ENCODE measurements at places on chromosomes 7 and 10.

DNA sequence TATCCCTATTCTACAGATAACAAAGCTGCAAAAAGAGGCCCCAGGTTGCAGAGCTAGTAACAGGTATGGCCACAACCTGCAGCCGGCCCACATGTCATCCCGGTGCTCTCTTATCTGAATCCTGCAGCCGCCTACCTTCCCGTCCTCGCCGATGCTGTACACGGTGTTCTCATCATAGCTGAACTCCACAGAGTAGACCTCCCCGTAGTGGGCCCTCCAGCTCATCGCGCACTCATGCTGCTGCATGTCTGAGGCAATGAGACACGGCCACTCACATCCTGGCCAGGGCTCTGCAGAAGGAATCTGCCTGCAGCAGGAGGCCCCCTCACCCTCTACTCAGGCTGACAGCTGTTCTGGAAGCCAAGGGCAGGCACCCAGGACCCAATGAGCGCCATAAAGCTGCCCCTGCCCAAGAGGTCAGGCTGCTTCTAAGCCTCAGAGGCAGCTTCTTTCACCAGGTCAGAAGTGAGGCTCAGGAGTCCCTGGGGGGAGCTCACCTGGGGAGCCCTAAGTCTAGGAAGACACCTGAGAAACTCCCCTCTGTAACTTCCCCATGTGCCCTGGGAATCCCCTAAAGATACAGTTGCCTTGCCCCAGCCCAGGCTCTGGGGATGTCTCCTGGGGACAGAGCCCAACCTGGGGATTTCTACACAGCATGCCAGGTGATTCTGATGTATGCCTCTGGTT is 17.9 kb upstream of the CYREN start:
- DNase-seq = no peak

DNA sequence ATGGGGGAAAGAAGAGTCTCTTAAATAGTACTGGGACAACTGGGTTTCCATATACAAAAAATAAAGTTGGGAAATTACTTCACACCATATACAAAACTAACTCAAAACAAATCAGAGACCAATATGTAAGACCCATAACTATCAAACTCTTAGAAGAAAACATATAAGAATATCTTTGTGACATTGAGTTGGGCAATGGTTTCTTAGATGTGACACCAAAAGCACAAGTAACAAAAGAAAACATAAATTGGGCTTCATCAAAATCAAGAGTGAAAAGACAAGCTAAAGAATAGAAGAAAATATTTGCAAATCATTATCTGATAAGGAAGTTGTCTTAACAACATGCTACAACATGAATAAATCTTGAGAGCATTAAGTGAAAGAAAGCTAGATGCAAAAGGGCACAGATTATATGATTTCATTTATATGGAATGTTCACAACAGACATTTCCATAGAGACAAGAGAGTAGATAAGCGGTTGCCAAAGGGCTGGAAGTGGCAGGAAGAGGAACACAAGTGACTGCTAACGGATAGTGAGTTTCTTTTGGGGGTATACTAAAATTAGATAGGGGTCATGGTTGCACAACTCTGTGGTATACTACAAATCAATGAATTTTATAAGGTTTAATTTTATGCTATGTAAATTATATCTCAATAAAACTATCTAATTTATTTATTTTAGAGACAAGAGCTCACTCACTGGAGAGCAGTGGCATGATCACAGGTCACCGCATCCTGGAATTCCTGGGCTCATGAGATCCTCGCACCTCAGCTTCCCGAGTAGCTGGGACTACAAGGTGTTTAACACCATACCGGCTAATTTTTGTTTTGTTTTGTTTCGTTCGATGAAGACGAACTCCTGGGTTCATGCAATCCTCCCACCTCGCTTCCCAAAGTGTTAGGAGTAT is 35.4 kb downstream of the JMJD1C start:
- no peak for DNase-seq

- DNase-seq = no peak
Observed at GRCh38 chr10:115866691-115867090, 406.3 kb downstream of the GFRA1 start.

DNA sequence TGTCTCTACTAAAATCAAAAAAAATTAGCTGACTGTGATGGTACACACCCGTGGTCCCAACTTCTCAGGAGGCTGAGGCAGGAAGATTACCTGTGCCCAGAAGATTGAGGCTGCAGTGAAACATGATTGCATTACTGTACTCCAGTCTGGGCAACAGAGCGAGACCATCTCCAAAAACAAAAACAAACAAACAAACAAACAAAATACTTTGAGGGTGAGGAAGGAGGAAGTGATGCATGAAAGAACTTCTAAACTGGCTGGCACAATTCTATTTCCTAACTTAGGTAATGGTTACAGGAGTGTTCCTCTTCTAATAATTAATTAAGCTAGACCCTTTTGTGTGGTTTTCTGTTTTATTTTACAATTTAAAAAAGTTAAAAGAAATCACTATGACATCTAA is 15.5 kb downstream of the WAPL start:
- DNase-seq = no peak

DNA sequence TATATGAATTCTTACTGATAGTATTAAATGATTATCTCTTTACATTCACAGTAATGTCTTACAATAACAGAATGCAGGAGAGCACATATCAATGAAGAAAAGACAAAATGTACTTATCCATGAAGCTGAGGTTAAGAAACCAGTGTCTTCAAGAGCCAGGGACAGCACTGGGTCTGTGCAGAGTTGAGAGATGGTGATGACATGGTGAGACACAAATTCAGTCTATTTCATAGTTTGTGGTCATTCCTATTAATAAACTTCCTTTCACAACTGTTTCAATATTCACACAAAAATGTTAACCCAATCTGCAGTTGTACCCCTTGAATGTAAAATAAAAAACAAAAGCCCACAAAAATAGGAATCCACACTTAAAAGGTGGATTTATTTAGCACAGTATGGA is 5.3 kb upstream of the MAGI2 start:
- no peak for DNase-seq

DNA sequence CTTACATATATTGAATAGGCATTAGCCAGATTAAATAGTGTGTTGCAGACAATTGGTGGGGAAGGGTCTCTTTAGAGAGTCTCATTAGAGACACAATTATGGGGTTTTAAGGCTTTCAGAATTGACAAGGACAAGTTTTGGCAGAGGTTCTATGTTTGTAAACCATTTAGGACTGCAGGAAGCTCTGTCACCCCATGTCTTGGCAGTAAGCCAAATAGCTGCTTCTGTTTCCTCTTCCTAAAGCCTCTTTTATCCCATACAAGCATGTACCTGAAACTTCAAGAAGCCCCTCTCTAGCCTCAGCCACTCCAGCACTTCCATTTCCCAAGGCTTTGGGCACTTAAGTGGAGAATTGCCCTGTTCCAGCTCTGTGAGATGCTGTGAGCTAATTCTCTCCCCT is 21.8 kb upstream of the LRRC4 start:
- DNase-seq = peak; percentile 14

DNA sequence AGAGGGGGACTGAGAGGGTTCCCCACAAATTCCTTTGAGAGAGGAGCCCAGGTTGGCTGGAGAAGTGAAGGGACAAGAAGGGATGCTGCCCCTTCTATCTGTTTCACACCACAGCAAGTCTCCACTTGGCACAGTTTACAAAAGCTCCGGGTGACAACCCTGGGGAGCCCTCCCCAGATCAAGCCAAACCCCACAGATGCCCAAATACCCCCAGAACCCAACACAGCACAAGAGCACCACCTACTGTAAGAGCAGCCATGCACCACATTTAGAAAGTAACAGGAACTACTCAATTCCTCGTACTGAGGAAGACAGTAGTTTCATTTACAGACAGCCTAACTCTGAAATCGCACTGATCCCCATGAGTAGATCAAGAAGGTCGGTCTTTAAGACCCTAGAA is 67.8 kb upstream of the ATP6V0A4 start:
- no peak for DNase-seq

DNA sequence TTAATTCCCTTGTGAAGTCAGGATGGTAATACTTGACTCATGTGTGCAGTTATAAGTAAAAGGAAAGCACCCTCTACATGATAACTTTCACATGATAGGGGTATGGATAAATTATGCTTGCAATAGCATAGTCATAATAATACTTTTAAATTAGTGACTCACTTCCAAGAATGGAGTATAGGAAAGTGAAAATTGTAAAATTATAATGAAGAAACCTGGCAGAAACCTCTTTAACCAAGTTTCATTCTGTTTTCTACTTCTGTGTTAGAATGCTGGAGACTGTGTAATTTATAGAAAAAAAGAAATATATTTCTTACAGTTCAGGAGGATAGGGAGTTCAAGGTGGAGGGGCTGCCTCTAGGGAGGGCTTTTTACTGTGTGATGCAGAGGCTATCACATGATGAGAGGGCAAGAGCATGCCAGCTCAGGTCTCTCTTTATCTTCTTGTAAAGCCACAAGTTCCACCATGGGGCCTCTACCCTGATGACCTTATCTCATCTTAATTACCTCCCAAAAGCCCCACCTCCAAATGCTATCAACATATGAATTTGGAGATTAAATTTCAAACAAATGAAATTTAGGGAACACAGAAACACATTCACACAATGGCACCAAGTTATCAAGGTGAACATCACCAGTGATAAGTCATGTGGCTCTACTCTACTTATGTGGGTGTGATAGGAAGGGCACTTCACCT is 43.2 kb downstream of the HDAC9 start:
- DNase-seq = no peak

- DNase-seq = no peak
Observed at GRCh38 chr7:148721390-148721789, 22.7 kb downstream of the CUL1 start.

- no peak for DNase-seq
Observed at GRCh38 chr7:123711832-123712293, 36.9 kb downstream of the WASL start.
